ENCODE measurements at places on chromosomes 1 and 21.
A peak's percentile ranks its signal among the peaks of the same experiment; 100 is the strongest.

GRCh38 chr1:22606161-22606560 lies 30.3 kb upstream of the C1QA start:
- DNase-seq, result no peak

- DNase-seq, result no peak
Measured at GRCh38 chr1:110230381-110231199, 20.5 kb downstream of the KCNC4 start.

GRCh38 chr1:164618202-164618564 lies 59.2 kb downstream of the PBX1 start:
- DNase-seq, result no peak

DNA sequence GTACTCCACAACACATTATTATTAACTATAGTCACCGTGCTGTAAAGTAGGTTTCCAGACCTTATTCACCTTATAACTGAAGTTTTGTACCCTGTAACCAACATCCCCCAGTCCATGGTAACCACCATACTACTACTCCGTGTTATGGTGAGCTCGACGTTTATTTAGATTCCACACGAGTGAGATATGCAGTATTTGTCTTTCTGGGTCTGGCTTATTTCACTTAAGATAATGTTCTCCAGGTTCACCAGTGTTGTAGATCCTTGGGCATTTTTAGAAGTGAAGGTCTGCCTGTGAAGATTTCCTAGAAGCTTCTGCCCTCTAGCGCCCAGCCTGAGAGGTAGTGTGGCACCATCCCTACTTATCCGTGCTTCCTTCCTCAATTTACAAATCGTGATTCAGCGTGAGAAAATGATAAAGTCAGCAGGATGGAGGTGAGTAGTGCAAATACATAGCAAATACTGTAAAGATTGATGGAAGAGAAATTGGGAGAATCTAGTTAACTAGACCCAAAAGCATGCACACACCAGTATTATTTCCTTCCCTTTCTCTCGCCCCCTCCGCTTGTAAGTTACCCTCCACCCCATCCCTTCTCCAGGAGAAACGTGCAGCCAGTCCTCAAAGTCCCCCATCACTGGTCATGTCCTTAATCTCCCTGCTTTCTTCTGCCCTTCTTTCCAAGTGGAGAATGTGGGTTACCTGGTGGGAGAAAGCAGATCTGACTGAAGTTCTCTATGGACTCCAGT lies 36.0 kb upstream of the DISC1 start:
- DNase-seq, result peak; percentile 29
